ENCODE measurements at places on chromosomes 12 and 14. TPM values are rescaled to one million over a fixed set of nuclear protein-coding genes. Genes with fewer than 3 reads are reported as not detected.

Gene OVCH1
- not detected for total RNA-seq

Gene RPS29
- total RNA-seq: 1,154 TPM

Gene EXD2
- 27.2 TPM for total RNA-seq

Gene TCL1B
- total RNA-seq: not detected

Gene LRRC43
- 0.51 TPM for total RNA-seq

Gene KRT78
- not detected for total RNA-seq

GRCh38 chr12:25585021-25585523 is 32.0 kb upstream of the LMNTD1 start:
- no peak for DNase-seq

GRCh38 chr12:43044241-43044640 is 454.7 kb upstream of the PRICKLE1 start:
- no peak for DNase-seq

DNA sequence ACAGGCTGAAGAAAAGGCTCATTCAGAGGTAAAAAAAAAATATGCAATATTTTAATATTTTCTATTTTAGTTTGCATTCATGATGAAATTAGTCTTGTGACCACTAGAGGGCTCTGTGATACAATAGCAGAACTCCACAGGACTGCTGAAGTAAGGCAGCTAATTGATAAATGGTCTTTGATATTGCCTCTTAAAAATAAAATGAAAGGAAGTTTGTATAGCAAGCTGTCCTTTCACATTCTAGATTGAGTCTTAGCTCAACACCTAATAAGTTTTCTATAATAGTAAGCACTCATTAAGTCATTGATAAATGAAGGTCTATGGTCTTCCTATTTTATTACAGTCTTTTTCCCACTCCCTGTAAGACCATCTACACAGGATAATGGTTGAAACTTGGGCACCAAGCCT is 315.7 kb downstream of the NAV3 start:
- no peak for DNase-seq

GRCh38 chr14:95440496-95440895 is 76.0 kb downstream of the SYNE3 start:
- DNase-seq: no peak

DNA sequence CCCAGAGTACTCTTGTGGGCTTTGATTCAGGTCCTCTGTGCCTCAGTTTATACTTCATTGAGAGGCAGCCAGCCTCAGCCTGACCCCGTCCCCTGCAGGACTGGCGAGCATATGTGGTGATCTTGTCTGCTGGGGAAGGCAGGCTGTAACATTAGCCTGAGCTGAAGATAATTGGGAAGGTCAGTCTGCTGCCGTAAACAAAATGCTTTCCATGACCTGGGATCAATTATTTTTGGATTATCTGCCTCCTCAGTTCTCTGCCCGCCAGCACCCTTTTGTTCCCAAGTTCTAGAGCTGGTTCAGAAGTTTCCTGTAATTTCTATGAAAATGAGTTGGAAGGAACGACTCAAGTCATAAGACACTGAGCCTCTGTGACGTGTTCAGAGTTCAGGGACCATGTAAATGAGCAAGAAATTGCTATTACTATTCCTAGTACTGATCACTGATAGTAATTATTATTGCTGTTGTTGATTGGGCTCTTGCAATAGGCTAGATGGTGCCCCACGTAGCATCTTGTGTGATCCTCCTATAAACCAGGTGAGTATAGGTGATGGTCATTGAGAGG is 4.5 kb downstream of the ORAI1 start:
- no peak for DNase-seq

GRCh38 chr12:60539592-60539991 is 943.8 kb downstream of the SLC16A7 start:
- DNase-seq: no peak
